ENCODE measurements at places on chromosomes 12 and 14.

GRCh38 chr12:93002293-93003054 lies 73.4 kb upstream of the EEA1 start:
- no peak for DNase-seq

DNA sequence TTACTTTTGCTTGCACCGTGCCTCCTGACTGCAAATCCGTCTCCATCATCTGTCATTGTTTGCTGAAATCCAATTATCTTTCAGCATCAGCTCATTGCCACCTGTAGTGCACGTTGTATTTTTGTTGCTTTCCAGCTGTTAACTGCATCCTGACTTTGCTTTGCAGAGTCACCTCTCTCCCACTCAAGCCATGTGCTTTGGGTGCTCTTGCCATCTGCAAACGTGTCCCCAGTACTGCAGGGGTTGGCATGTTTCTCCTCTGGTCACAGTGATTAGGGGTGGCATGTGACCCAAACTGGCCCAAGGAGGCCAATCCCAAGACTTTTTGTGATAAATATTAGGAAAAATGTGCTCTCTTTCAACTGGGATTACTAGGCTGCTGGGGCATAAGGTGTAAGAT lies 10.5 kb upstream of the TMED2 start:
- no peak for DNase-seq

GRCh38 chr12:89140141-89140540 lies 212.2 kb downstream of the DUSP6 start:
- no peak for DNase-seq

DNA sequence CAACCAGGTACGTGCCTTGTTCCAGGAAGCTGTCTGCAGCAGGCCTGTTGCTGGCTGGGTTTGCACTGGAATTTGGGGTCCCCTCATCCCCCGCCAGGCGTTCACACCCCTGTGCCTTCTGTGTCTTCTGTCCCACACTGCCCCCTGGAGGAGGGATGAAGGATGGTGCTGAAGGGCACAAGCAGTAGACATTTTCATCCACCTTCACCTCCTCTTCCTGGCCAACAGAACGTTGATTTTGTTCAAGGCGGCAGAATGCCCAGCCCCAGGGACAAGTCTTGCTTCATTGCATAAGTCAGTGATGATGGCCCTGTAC lies 122.1 kb downstream of the CALM1 start:
- peak; percentile 41 for DNase-seq

- no peak for DNase-seq
Measured at GRCh38 chr14:91263329-91263728, 18.8 kb upstream of the GPR68 start.

DNA sequence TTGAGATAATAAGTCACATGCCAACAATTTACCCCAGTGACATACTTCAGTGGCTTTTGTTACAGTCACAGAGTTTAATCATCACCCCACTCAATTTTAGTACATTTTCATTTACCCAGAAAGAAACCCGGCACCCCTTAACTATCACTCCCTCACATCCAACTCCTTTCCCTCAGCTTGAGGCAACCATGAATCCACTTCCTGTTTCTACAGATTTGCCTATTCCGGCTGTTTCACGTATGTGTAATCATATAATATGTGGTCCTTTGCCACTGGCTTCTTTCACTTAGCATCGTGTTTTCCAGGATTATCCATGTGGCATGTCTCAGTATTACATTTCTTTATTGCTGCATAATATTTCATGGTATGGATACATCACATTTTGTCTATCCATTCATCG lies 147.5 kb downstream of the CFAP54 start:
- no peak for DNase-seq

DNA sequence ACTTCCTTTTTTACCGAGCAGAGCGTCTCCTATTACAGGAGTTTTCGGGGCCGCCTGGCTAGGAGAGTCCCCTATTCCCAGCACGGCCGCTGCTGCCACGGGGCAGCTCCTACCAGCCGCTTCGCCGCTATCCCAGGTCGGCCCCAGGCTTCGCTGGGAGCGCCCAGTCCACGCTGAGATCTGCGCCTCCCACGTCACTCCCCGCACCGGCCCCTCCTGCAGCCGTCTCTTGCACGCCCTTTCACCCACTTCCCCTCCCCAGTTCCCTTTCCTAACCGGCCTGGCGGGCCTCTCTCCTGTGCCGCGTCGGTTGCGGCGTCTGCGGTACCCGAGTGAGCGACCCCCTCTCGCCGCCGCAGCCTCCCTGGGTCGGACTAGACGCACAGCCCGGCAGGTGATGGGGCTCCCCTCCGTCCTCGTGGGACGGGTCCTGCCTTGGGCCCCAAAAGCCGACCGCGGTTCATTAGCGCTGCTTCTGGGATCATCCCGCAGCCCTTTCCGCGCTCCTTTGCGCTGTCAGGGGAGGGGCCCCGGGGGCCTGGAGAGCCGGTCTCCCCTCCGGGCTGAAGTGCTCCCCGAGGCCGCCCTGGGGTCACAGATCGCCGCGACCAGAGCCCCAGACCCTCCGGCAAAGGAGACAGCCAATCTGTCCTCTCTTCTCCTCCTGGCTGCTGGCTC lies 1318.4 kb downstream of the TMEM121 start:
- DNase-seq = peak; percentile 27

GRCh38 chr12:2645460-2645859 lies 149.3 kb upstream of the FKBP4 start:
- no peak for DNase-seq

- no peak for DNase-seq
Measured at GRCh38 chr14:23076785-23077408, 18.0 kb downstream of the ACIN1 start.

GRCh38 chr14:90381999-90382451 lies 14.8 kb upstream of the CALM1 start:
- DNase-seq = no peak

DNA sequence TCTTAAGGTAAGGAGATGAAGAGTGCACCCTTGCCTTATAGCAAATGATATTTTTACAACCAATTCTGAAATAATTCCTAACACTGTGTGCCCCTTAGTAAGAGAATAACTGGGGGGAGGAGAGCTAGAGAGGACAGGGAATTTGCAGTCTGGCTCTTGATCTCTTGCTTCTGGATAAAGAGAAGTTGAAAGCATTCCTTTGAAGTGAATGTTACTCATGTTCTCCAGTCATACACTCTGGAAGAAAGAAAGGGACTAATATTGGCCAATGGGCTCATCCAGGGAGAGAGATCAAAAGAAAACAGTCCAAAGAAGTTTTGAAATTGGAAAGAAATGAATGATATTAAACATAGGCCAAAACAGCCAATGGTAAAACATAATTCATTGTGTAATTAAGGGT lies 25.3 kb downstream of the C12orf75 start:
- DNase-seq = no peak

DNA sequence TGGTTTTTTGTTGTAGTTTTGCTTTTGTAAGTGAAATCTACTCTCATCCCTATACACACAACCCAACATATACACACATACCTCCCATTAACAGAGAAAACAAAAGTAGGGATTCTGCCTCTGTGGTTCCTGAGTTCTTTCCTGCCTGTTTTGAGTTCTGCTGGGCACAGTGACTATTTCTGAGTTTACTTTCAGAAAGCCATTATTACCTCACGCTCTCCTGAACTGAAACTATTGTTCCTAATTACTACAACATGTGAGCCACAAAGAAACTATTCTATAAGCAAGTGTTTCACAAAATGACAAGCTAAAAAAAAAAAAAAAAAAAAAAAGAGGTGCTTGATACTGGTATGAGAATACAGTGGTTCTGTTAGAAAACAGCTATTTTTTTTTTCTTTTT lies 110.9 kb downstream of the ALG10B start:
- DNase-seq = no peak

GRCh38 chr12:101839324-101840283 lies 8.8 kb upstream of the GNPTAB start:
- DNase-seq = no peak

- no peak for DNase-seq
Measured at GRCh38 chr12:27304856-27305255, 27.8 kb upstream of the BMAL2 start.

DNA sequence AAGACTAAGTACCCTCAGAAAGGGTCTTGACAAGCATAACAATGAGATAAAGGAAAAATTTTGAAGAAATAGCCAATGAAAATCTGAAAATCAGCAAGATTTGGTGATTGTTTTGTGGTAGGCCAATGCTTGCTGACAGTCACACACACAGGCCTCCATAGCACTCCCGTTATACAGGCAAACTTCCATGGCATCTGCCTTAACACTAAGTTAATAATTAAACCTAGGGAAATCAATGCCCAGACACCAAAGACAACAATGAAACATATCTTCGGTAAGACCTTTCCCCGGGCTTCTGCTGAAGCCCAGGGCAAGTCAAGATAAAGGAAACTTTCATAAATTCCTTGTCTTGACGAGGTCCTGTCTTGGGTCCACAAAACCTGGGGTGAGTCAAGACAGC lies 18.6 kb upstream of the RERGL start:
- DNase-seq = no peak

- no peak for DNase-seq
Measured at GRCh38 chr14:34354556-34354955, 107.5 kb downstream of the SPTSSA start.
